ENCODE measurements at places on chromosomes 11 and 22.
A peak's percentile ranks its signal among the peaks of the same experiment; 100 is the strongest.

GRCh38 chr11:86218125-86219084 is 26.1 kb upstream of the EED start:
- DNase-seq: peak; percentile 87

DNA sequence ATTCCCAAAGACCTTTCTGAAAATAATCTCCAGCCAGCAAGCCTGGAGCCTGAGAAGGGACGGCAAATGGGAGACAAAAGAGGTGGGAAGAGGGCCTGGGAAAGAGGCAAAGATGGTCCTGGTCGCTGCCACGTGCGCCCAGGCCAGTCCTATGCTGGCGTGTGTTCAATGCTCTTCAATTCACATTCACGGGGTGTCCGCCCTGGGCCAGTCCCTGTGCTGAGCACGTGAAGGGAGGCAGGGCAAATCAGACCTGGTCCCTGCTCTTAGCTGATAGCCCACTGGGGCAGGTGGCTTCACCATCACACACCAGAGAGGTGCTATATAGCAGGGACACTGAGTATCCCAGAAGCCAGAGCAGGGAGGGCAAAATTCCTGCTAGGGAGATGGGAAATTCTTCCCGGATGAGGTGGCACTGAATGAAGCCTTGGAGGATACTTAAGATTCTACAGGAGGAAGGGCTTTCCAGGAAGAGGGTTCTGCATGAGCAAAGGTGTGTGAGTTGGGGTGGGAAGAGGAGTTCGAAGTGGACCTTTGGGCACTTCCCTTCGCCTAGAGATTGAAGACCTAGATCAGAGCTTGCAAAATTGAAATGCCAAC is 148.2 kb downstream of the CHST1 start:
- no peak for DNase-seq

- no peak for DNase-seq
These were observed 4.8 kb downstream of the P4HA3 start for GRCh38 chr11:74306435-74307175.

DNA sequence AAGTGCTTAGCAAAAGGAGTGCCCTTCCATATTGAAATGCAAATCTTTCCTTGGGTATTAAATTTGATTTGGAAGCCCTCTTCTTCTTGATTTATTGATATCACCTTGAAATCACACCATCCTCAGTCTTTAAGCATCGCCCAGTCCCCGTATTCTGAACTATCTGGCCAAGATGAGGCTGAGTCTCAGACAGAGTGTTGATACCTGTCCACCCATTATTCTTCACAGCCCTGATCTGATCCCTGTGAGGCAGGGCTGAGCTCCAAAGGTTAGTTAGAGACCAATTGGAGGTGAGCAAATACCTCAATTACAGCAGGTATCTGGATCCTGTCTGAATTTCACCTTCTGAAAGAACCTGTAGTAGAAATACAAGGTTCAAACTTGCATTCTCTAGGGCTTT is 326.3 kb downstream of the FAT3 start:
- no peak for DNase-seq

- DNase-seq: no peak
These were observed 321.1 kb downstream of the AASDHPPT start for GRCh38 chr11:106398502-106399075.

GRCh38 chr11:3860375-3860774 is 4.9 kb downstream of the STIM1 start:
- peak; percentile 41 for DNase-seq

DNA sequence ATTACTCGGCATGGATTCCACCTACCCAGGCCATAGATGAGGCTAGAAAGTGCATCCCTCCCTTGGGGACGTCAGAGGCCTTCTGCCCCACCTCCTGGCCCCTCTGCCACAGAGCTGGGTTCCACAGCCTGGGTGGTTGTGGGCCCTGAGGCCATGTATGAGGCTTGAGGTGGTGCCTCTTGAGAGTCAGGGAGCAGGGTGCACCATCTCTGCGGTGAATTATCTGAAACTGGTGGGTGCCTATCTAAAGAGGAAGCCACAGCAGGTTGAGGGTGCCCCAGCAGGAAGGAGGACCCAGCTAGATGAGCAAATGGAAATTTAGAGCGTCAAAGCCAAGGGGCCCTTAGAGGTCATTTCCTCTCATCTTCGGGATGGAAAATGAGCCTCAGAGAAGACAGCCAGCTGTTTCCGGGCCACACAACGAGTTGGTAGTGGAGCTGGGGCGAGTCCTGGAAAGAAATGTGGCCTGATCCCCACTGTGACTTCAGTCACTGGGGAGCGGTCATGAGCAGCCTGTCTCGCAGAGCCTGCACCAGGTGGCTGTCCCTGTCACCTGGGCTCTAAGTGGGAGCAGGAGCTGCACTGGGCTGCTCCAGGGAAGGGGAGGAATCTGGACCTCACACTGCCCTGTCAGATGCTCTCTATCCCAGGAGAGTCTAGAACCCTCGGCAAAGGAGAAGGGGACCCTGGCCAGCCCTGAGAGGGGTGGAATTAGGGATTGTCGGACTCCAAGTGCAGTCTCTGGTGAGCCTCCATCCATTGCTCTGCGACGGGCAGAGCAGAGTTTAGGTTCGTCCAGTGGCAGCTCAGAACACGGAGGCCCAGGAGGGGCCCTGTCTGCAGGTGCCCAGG is 7.3 kb downstream of the ADORA2A start:
- peak; percentile 88 for DNase-seq

DNA sequence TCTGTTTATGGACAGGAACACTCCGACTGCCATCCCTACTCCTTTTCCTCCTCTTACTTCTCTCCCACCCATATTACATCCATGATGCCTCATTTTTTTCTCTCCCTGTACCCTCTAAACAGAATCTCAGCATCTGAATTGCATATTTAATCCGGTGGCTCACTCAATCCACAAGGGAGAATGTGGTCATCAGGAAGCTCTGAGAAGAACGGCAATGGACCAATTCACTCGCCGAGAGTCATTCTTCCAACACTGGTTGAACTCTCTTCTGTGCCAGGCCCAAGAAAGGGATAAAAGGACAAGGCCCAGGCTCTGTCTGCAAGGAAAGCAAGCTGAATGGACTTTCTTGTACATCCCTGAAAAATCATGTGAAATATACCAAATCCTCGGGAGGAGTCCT is 15.9 kb downstream of the MAP6 start:
- DNase-seq: no peak

- DNase-seq: no peak
These were observed 877.6 kb upstream of the CHORDC1 start for GRCh38 chr11:91100427-91100826.

DNA sequence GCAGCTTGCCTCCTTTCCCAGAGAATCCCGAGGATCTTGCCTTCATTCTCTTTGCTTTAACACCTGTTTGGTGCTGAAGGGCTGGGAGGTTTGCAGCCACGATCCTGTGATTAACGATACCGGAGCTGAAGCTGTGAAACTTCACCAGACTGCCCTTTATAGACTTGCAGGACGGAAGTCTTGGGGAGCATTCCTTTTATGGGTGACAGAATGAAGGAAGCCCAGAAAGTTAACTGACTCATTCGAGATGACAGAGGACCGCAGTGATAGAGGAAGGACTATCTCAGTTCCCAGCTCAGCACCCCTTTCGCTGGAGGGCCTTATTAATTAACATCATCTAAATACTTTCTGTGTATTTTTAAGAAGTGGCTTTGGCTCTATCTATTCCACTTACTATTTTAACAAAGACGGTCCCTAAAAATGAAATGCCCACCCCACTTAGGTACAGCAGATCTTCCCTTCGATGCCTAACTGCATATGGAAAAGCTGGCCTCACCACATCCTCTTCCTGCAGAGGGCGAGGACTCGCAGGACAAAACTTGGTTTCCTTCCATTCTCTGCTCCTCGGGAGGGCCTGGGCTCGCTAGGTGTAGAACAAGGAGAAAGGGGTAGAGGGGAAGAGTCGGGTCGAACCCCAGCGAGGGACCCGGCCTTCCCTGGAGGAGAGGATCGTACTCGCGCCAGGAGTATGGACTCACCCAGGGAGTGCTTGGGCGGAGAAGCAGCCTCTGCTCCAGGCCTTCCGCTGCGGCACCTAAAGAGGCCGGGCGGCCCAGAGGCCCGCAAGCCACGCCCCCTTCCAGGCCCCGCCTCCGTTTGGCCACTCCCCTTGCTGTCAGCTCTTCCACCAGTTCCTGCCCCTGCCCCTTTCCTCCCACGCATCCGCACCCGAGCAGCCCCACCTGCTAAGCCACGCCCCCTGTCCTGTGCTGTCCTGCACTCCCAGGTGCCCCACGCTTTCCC is 30.7 kb upstream of the USP47 start:
- no peak for DNase-seq

DNA sequence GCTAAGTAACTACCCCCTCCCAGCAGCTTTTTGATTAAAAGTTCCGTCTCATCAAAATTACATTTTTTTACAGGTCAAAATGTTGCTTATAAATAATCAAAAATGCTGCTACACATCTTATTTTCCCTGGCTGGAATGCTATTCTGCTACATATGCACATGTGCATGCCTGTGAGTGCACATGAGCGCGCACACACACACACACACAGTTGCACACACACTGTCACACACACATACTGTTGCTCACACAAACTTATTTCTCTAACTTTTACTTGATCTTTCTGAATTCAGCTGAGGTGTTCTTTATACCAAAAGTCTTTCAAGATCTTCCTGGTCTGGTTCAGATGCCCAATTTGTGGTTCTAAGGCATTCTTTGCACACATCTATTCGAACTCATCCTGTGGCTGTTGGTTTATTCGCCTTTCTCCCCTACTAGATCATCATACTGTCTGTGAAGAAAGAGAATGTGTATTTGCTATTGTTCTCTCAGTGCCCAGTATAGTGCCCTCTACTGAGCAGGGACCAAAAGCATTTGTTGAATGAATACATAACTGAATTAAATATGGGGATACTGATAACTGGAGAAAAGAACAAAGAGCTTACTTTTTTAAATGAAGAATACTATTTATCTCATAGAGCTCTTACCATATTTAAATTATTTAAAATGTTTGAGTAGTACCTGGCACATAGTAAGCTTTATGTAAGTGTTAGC is 68.1 kb upstream of the CCDC179 start:
- no peak for DNase-seq

DNA sequence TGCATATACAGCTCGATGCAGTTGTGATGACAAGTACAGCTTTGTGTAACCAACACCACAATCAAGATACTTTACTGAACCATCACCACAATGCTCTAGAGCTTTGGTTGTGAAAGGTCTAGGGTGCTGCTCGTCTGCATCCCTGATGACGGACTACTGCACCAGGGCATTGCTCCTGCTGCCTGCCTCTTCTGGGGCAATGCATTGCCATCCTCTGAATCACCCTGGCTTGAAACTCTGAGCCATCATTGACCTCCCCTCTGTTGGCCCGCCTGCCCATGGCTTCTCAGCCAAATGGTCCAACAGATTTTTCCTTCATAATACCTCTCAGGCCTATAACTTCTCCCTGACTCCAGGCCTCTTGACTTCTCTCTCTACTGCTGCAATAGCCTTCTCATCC is 77.4 kb upstream of the CSNK2A3 start:
- no peak for DNase-seq

DNA sequence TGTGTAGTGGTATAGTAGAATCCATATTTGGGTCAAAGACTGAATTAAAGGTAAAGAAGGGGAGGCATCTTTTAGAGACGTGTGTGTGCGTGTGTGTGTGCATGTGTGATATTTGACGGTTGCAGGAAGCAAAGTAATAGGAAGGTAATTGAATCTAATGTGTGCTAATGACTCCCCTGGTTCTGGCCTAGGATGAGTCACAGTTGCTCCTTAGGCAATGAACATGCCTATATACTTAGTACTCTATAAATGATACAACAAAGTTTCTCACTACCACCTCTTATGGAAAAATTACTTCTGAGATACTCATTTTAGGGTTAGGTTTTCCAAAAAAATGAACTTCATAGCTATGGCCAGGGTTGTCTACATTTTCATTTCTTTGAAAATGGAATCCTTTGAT is 409.6 kb downstream of the GUCY1A2 start:
- DNase-seq: no peak

GRCh38 chr11:84383576-84383975 is 1097.4 kb upstream of the CCDC90B start:
- no peak for DNase-seq

- DNase-seq: no peak
These were observed 65.3 kb downstream of the ARFGAP2 start for GRCh38 chr11:47111318-47111804.

GRCh38 chr11:100878474-100878873 is 191.4 kb downstream of the ARHGAP42 start:
- DNase-seq: no peak

DNA sequence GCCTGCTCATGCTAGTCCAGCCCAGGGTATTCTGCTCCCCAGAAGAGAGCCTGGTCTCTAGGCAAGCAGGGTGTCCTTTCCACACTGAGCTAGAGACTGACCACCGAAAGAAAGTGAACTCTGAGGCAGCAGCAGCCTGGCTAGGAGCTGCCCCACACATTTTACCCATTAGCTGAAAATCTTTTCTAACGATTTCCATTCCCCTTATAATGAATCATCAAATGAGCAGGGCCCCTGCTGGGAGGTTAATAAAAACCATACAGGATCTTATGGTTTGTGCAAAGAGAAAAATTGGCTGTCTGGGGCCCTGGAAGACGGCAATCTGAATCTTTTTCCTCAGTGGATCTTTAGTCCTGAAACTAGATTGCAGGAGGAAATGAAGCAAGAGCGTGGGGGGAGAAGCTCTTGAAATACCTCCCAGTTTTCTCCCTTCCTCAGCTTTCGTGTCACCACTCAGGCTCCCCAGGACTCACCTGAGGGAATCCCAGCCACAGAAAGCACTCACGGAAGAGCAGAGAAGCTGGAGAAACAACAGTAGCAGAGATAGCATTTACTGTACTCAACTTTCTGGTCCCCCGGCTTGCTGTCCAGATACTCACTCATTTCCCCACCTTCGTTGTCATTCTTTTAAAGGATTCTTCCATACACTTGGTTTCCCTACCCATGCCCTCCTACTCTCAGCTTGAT is 74.7 kb upstream of the CD44 start:
- DNase-seq: no peak

DNA sequence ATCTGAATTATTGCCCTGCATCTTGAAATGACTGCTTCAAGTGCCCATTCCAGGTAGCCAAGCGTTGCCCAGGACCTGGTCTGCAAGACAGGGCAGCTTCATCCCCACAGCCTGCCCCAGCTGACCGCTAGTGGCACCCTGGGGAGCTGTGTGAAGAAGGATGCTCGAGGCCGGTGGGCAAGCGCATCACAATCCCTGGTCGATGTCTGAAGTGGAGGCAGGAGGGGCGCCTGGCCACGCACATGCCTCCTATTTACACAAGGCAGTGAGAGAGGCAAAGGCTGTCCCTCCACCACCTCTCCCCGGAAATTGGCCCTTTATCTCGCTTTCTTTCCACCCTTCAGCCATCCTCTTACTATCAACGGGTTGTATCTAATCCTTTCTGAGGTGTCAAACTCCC is 28.1 kb upstream of the PHF21A start:
- DNase-seq: no peak

DNA sequence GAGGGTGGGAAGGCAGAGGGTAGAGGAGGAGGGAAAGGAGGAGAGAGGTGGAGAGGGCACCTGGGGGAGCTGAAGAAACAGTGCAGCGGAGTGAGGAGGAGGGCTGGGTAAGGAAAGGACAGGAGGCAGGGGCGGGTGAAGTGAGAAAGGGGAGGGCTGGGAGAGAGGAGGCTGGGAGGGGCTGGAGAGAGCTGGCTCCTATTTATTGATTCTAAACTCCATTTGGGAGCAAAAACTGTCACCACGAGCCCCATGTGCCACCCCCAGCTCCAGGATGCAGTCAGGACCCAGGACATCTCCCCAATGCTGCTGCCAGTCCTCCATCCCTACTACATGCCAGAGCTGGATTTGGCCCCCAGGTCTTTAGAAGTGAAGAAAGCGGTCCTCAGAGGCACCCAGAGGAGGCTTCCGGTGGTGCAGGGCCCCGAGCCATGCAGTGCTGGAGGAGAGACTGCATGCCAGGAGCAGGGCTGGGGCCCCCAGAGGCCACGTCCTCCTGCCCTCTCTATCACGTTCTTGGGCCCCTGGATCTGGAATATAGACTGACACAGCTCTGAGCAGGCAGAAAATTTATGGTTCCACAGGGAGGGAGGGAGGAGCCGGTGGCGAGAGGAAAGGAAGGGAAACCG is 53.7 kb downstream of the SLC22A12 start:
- DNase-seq: no peak

All from activated CD4-positive, alpha-beta T cell treated with anti-CD3 and anti-CD28 coated beads, Interleukin-2, Interleukin-6, amounts not matched to agents 100 ng/mL and 50 ng/mL, durations not matched to agents 16 hours and 8 hours (primary cell).